ENCODE measurements at places on chromosomes 13 and 19.

DNA sequence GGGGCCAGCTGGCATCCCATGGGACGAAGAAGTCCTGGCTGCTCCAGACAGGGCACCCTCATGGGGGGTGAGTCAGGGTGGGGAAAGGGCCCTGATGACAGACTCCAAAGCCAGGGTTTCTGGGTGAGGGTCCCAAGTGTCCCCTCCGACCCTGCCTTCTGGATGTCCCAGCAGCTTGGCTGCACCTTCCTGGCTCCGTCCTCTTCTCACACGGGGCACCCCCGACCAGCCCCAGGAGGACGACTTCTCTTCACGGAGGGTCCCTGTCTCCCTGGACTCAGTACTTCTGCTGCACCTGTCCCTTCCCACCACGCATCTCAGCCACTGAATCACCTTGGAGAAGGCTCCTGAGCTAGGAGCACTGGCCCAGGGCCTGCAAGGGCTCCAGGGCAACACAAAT lies 19.9 kb downstream of the MIER2 start:
- DNase-seq = no peak

- peak; percentile 56 for DNase-seq
These were observed 959 bp downstream of the PDS5B start for GRCh38 chr13:32587011-32587810.

- DNase-seq = no peak
These were observed 822 bp upstream of the ZBTB7A start for GRCh38 chr19:4067396-4068046.

- DNase-seq = no peak
These were observed 41.4 kb upstream of the FGF14 start for GRCh38 chr13:102443249-102443648.

GRCh38 chr13:44159633-44160279 lies 213.9 kb upstream of the SERP2 start:
- no peak for DNase-seq

DNA sequence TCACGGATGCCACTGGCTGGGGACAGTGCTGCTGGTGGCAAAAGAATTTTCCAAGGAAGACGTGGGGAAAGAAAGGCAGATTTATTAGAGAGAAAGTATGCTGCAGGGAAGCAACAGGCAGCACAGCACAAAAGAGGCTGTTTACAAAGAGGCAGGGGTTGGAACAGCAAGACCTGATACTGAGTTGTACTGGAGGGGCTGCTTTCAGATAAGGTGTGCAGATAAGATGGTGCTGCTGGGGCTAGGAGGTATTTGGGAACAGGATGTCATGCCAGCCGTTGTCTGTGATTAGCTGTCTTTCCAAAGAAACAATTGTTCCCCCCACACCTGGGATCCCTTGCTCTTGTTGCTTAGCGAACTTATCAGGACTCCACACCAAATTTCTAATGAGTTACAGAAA lies 2023.3 kb upstream of the PCDH20 start:
- no peak for DNase-seq

DNA sequence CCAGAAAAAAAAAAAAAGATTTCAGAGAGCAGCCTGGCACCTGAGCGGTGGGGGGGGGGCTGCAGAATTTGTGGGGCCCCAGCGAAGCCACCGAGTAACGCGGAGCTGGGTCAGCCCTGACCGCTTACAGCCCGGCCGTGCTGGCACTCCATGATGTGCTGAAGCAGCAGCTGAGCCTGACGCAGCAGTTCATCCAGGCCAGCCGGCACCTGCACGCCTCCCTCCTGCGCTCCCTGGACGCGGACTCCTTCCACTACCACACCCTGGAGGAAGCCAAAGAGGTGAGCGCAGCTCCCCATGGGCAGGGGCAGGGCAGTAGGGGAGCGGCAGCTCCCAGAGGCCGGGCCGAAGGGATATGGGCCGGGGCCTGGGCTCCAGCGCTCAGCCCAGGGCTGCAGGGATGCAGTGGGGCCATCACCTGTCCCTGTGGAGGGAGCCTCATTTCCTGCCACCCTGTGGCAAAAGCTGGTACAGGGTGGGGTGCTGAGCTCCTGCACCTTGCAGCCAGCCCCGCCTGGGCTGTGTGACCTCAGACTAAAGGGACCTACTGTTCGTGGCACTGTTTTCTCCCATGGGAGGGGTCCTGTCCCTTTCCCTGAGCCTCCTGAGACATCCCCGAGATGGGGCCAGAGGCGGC lies 18.3 kb downstream of the C19orf44 start:
- DNase-seq = no peak

DNA sequence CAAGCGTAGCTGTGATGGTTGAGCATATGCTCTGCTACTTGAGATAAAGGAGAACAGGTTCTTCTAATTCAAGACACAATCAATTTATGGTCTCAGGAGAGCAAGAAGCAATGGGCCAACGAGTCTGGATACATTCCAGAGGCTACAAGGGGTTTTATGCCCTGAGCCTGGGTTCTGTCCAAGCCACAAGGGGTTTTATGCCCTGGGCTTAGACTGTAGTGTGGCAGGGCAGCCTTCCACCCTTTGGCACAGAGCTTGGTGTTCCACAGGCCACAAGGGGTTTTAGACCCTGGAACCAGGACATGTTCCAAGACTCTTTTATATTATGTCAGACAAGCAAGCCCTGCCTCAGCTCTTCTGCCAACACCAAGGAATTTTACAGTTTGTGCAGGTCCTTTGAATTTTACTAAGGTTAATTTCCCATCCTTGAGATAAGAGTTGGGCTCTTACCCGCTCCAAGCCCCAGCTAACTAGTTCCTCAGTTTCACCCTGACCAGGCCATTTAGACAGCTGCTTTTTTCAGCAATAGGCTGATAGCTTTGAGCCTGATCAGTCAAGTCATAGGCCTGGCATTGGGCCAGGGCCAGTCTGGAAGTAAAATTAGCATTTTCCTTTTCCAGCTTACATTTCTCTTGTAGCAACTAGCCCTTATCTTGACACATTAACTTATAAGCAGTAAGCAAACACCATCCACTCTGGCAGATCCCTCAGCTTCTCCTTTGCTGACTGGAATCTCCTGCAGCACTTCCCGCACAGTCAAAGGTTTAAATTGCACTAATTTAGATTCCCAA lies 95.0 kb downstream of the ZNF737 start:
- DNase-seq = no peak

- DNase-seq = no peak
These were observed 246.1 kb upstream of the MIR17HG start for GRCh38 chr13:91101381-91101780.

GRCh38 chr19:45180936-45181335 lies 2.4 kb downstream of the BLOC1S3 start:
- DNase-seq = no peak

DNA sequence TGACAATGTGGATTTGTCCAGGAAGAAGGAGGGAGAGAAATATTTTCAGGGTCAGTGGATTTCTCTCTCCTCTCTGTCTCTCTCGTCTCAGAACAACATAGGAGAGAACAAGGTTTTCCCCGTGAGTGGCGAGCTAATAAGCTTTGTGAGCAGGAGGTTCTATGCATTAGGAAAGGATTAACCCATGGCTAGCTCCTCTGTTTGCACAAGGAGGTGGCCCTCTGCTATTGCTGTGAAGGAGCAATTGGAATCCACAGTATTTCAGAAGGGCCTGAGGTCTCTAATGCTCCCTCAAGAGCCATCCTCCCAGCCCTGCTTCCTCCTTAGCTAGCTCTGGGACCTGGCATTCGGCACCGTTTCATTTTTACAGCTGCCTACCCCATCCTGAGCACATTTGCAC lies 288.9 kb upstream of the MAB21L1 start:
- DNase-seq = no peak

DNA sequence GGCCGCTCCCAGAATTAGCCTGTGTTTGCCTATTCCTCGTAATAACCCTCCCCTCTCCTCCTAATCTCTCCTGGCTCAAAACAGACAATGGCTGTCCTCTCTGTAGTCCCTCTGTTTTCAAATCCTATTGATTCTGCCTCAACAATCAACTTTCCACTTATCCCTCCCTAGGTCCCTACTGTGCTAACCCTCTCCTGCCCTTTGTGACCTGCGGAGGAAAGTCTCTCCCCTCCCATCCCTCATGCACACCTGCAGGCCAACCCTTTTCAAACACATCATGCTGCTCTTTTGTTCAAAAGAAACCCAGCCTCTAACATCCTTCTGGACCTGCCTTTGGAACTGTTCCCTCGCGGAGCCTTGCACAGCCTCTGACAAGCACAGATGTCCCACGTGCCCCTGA lies 37.3 kb downstream of the CILP2 start:
- DNase-seq = no peak

- no peak for DNase-seq
These were observed 396.7 kb downstream of the RFC3 start for GRCh38 chr13:34214686-34215085.

- DNase-seq = no peak
These were observed 8.8 kb downstream of the SCEL start for GRCh38 chr13:77544355-77544754.

DNA sequence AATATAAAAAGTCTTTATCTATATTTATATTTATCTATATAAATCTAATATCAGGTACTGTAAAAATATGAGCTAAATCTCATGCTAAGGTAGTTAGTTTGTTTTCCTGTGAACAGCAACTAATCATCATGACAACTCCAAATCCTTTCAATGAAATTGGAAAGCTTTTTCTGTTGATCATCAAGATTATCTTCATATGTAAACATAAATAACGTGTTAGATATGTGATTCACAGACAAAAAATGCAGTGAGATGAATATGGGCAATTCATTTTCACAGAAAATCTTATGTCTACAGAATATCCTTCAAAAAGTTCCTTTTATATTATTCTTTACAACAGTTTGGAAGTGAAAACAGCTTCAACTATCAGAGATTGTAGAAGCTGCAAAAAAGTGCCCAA lies 41.7 kb upstream of the EEF1AKMT1 start:
- DNase-seq = no peak

DNA sequence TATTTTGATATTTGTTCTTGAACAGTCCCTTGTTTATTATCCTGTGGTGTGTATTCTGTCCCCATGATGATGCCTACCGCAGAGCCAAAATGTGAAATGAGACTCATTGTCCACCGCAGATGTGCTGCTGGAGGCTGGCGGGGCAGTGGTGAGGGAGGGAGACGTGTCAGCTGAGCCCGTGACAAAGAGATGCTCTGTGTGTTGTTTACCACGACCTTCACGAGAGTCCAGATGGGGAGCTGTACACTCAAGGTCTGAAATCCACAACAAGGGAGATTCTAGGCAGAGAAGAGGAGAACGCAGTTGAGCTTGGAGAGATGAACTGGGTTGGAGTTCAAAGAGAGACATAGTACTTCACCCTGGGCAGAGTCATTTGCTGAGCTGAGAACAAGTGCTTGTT lies 20.8 kb upstream of the AMER2 start:
- no peak for DNase-seq

- DNase-seq = no peak
These were observed 7.7 kb upstream of the LRG1 start for GRCh38 chr19:4547303-4548237.

DNA sequence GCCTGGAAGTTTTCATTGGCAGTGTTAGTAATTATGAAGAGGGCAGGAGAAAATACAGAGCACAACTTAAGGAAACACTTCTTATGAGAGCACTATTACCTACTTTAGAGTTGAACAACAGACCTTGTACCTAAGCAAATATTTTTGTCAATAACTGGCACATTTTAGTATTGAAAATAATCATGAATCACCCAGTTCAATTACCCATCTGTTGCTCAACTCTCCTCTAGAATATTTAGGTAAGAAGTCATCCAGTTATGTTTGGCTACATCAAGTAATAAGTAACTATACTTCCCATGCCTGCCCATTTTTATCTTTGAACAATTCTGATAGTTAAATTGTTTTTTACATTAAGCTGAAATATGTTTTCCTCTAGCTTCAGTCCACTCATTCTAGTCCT lies 893.4 kb downstream of the DIAPH3 start:
- DNase-seq = no peak

GRCh38 chr13:43555667-43556066 lies 231.1 kb downstream of the ENOX1 start:
- no peak for DNase-seq

GRCh38 chr13:80038371-80038770 lies 302.6 kb downstream of the SPRY2 start:
- no peak for DNase-seq

- DNase-seq = no peak
These were observed 309.8 kb downstream of the OXGR1 start for GRCh38 chr13:96684469-96684868.

- DNase-seq = no peak
These were observed 16.9 kb upstream of the MYCBP2 start for GRCh38 chr13:77343841-77344240.

DNA sequence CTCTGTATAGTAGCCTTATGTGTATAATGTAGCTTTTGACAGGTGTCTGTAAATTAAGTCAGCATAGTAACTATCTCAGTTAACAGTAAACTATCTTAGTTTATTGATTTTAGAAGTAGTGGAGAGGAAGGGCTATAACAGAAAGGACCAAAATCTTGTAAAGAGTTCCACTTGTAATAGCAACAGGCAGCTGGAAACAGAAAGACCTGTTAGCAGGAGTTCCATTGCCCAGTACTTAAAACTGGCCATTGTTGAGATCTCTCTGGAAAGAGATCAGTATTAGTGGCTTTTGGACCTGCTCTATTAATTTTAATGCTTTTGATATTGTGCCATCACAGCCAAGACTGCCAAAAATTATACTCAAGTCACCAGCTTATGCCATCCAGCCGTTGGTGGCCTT lies 32.0 kb upstream of the GARRE1 start:
- no peak for DNase-seq

DNA sequence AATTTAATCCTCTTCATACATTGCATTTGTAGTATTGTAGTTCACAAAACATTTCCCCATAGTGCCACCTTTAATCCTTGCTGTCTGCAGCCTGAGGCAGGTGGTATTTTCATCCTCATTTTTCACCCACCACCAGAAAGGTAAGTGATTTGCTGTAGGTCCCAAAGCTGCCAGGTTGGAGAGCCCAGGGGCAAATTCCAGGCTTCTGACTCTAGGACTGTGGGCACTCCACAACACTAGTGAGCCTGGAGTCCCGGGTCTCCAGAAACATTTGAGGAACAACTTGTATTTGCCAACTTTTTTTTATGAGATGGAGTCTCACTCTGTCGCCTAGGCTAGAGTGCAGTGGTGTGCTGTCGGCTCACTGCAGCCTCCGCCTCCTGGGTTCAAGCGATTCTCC lies 6.2 kb downstream of the ILF3 start:
- no peak for DNase-seq

GRCh38 chr19:58519087-58519354 lies 589 bp downstream of the ZBTB45 start:
- peak; percentile 68 for DNase-seq

GRCh38 chr13:95437561-95437960 lies 115.0 kb upstream of the CLDN10 start:
- DNase-seq = no peak

DNA sequence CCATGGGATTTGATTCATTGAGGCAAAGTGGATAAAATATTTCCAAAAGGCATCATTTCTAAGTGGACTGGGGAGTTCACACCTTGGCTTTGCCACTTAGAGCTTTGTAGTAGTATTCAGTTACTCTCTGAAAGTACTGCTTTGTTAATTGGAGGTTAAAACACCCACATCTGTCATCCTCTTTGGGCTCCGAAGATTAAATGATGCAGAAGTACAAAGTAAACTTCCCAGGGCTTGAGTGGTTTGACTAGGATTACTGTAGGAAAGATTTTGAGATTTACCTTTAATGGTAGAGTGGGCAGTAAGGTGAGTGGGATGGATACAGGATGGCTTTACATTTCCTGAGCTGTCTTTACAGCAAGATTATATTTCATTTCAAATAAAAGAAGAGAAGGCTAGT lies 42.4 kb downstream of the WASF3 start:
- no peak for DNase-seq
